Thoracic aorta (tissue), 2 donors: ENCODE measurements at places on chromosomes 2 and 18.

DNA sequence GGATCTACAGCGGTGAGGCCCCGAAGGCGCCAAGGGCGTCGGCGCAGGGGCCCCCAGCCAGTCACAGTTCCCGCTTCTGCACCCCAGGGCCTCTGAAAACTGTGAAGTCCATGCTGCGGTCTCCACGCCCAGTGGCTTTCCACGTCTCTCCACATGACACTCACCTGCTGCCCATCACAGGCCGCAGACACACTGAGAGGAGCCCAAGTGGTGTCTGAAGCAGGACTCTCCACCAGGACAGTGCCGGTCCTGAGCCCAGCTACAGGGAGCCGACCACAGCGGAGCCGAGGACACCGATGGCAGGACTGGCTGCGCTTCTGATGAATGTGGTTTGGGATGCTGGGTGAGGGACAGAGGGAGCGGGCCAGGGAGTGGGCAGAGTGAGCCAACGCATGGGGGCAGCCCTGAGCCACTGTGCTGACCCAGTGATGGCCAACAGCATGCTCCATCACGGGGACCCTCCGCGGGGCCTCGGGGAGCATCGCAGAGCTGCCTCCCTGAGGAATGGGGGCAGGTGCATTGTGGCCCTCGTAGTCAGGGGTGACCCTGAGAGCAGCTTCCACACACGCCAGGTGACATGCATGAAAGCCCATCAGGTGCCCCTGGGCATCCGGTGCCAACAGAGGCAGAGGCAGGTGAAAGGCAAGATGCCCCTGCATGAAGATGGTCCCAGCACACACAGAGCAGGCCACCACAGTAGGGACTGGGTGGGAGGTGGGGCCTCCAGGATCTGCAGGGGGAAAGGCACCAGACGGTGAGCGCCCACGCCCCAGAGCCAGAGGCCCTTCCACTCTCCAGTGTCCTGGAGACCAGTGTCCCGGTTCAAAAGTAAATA is 116.6 kb downstream of the HDAC4 start:
- DNase-seq: no peak

GRCh38 chr2:228048838-228049490 is 132.5 kb downstream of the SPHKAP start:
- no peak for DNase-seq

- DNase-seq: no peak
Observed at GRCh38 chr2:41314511-41315070, 733.2 kb upstream of the PKDCC start.

DNA sequence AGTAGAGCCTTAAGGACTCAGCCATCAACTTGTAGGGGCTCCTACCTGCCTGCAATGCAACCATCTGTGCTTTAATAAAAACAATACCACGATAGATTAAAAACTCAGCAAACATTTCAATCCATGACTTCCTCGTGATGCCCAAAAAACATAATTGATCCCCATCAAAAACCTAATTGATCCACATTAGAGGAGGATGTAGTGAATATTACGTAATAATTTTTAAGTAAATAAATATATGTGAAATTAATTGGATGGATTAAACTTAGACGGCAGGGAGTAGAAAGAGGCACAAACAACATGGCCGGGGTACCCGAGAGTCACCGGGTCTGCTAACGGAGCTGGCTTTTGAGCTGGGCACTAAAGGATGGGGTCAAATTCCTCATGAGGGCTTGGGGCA is 87.3 kb downstream of the ARL4C start:
- no peak for DNase-seq

- DNase-seq: no peak
Observed at GRCh38 chr2:45436456-45436855, 174.6 kb downstream of the SRBD1 start.

DNA sequence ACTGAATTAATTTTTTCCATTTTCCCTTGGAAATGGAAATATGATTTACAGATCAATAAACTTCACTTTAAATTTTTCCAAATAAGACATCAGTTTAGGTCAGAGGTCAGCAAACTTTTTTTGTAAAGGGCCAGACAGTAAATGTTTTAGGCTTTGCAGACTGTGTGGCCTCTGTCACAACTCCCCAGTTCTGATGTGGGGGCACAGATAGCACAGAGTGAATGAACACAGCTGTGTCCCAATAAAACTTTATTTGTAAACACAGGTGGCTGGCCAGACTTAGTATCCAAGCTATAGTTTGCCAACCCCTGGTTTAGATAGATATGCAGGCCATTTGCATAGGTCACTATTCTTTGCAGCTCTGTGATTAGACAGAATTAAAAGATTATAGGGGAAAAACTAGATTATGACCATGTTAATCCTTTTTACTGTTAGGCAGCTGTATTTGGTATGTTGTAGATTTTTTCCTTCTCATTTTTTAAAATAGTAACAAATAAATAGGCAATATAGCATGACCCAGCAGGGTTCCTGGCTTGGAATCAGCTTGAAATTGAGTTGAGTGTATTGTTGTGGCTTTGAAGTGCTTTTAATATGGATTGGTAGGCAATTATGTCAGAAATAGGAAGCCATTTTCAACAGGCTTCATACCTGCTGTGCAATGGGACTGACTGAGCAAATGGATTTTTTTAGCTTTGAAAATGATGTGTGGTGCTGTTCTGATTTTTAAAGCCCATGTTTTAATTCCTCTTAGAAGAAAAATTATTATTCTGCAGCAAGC is 59.7 kb downstream of the WDSUB1 start:
- DNase-seq: no peak

DNA sequence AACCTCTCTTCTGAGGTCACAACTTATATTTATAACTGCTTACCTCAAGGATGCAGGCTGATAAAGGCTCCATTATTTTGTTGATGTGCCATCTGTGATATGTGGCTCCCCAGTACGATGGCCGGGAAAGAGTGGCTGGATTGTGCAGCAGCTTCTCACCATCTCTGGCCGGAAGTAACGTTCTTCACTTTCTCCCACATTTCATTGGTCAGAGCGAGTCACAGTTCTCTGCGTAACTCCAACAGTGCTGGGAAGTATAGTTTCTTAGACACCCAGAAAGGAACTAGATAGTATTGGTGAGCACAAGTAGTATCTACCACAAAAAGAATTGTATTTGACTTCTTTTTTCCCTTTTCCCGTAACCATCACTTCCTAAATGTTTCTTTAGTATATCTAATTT is 28.7 kb downstream of the ZSWIM2 start:
- DNase-seq: no peak

- DNase-seq: no peak
Observed at GRCh38 chr2:24402242-24403097, 42.1 kb upstream of the ITSN2 start.

GRCh38 chr18:79874553-79875530 is 76.6 kb downstream of the SLC66A2 start:
- no peak for DNase-seq
